G401 (cell line): ENCODE measurements at places on chromosomes 7 and 10. TPM values are rescaled to one million over a fixed set of nuclear protein-coding genes. Genes with fewer than 3 reads are reported as not detected.

C10orf71 gene
- not detected in 2 replicates for total RNA-seq

URGCP gene
- total RNA-seq = 30.9 and 39.4 TPM in 2 replicates

ABCB4 gene
- total RNA-seq = not detected in 2 replicates

- no peak for DNase-seq
Measured at GRCh38 chr10:102389894-102390293, 5.6 kb upstream of the NFKB2 start.

- DNase-seq = peak; percentile 74
Measured at GRCh38 chr7:1579481-1580421, 9.9 kb upstream of the PSMG3 start.

GRCh38 chr7:119703895-119704294 lies 569.1 kb upstream of the KCND2 start:
- DNase-seq = no peak
